ENCODE measurements at places on chromosomes 2 and 18.

DNA sequence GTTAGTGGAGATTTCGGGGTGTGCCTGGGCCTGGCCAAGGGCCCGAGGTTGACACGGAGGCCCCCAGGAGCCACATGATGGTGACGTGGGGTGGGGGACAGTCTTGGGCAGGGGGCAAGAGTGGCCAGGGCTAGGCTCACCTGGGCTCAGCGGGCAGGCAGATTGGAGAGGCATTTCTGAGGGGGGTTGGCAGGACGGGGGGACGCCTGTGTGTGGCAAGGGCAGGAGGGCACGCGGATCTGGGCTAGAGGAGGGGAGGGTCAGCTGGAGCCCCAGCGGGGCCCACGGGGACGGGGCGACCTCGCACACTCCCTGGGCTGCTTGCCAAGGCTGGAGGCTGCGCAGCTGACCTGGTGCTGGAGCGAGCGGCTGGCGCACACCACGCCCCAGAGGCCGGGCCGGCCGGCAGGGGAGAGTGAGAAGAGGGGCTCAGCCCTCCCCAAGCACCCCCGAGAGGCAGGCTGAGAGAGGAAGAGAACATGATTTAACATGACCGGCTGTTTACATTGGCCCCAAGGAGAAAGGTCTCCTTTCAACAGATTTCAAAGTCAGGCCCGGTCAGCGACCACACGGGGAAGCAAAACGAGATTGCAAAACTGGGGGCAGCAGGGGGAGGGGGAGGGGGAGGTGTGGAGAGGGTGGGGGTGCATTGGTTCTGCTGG lies 38.0 kb upstream of the SNED1 start:
- DNase-seq, result no peak

- no peak for DNase-seq
Observed at GRCh38 chr18:78862395-78862794, 117.2 kb upstream of the SALL3 start.

DNA sequence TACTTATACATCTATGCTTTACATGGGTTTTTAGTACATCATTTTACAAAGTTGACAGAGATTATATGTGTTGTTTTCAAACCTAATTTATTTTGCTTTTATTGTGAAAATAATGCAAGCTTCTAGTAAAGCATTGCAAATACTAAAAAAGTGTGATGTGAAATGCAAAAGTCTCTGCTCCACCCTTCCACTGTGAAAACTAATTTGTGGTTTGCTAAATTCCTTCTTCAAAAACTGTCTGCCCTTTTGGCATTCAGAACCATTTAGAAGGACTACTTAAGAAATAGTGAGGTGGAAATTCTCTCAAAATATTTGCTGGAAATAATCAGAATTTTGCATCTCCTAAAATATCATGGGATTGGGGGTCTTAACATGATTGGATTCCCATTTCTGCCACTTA lies 78.4 kb downstream of the CSRNP3 start:
- no peak for DNase-seq

DNA sequence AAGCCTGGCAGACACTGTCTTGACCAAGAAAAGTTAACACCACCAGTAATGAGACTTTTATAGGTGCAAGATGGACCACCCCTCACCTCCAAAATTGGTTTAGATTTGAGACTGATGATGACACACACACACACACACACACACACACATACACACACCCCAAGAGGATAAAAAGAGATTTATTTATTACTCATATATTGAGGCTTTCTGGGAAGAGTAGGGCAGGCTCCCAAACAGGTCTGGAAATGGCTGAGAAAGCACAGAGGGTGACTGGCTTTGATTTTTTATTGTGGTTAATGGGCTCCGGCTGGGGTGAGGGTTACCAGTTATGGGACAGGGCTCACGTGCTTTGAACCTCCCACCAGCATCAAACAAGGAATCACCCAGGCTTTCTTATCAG lies 54.2 kb upstream of the ADAM23 start:
- DNase-seq, result no peak

GRCh38 chr2:185895828-185896693 lies 157.5 kb downstream of the FSIP2 start:
- DNase-seq, result no peak

GRCh38 chr2:184444217-184444616 lies 154.1 kb upstream of the ZNF804A start:
- DNase-seq, result no peak

GRCh38 chr18:68735483-68736343 lies 20.8 kb upstream of the TMX3 start:
- no peak for DNase-seq

DNA sequence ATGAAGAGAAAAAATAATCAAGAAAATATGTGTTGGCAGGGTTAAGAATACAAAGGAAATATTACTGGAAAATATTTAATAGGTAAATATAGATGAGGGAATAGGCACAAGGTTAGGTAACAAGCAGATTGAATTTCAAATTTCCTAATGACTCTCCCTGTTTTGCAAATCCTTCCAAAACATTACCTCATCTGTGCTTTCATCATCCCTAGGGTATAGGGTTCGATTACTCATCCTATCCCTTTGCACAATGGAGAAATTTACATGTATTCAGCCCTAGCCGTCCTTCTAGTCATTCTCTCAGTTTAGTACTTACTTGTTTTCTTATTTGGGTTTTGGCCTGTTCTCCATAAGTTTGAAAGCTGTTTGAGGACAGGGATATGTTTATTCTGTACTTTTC lies 864.6 kb upstream of the FSHR start:
- no peak for DNase-seq

DNA sequence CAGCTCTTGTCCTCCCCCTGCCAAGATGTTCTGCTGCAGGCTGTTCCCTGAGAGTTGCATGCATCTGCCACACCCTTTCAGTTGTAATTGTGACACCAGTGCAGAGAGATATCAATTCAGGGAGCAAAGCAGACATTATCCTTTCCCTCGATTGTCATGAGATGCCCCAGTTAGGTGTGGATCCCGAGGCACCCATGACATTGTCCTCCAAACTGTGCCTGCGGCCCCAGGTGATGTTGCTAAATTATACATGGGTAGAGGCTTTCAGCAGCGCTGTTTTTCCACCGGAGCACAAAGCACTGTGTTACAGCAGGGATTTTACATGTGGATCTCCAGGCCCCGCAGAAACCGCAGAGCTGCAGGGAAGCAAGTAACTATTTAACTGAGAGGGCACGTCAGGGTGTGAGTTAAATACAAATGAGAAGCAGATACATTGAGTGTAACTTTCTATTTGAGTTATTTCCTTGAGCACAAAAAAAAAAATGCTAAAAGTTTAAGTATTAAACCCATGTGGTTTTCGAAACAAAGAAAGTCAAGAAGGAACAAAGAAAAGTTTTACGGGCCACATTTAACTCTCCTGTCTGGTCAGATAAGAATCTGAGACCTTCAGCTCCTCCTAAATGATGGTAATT lies 90.3 kb upstream of the BCL2L11 start:
- DNase-seq, result no peak

GRCh38 chr2:51505533-51505932 lies 473.6 kb upstream of the NRXN1 start:
- no peak for DNase-seq

DNA sequence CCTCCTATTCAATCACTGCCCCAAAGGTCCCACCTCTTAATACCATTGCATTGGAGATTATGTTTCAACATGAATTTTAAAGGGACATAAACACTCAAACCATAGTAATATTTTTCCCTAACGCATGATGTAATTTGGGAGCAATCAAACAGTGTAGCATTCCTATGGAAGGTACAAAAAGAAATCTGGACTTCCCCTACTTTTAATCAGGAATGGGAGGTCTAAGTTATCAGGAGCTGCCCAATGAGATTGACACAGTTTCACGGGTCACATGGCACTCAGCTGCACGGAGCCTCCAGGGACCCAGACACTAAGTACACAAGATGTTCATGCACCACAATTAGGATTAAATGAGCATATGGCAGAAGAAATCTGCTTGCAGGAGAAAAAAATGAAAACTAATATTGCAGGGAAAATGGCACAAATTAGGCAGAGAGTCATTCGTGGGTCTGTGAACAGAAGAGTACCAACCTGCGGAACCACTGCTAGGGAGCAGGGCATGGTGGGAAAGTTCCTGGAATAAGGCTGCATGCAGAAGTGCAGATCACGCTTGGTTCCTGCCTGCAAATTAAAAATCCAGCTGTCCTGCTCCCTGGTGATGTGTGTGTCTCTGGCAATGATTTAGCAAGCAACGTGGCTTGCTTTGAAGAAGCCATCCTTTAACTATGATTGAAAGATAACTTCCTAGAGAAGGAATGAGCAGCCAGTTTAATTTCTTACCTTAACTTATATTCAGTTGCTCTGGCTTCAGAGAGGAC lies 326.6 kb upstream of the ID2 start:
- DNase-seq, result no peak

- DNase-seq, result no peak
Observed at GRCh38 chr18:79608535-79608934, 71.1 kb upstream of the CTDP1 start.

- DNase-seq, result no peak
Observed at GRCh38 chr2:191846515-191847476, at the start of gene CAVIN2. Gene CAVIN2 (minus strand): TSS chr2:191847088. CDS start chr2:191846925, 163 bp downstream.

- DNase-seq, result no peak
Observed at GRCh38 chr2:66443979-66444861, 9.3 kb downstream of the MEIS1 start.

- DNase-seq, result no peak
Observed at GRCh38 chr2:216210701-216211540, 101.8 kb downstream of the XRCC5 start.

DNA sequence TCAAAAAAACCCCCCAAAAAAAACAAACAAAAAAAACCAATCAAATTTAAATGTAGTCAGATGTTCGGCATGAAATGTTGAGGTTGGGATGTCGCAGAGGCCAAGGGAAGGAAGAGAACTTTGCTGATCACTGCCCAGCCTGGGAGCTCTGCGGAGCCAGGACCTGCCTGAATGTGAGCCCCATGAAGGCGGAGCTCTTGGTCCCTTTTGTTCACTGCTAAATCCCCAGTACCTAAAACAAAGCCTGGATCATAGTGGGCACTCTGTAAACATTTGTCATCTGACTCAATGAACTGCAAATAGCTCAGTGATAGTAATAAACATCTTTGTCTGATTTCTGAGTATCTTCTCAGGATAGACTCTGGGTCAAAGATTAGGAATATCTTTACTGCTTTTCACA lies 64.0 kb downstream of the NGEF start:
- no peak for DNase-seq

DNA sequence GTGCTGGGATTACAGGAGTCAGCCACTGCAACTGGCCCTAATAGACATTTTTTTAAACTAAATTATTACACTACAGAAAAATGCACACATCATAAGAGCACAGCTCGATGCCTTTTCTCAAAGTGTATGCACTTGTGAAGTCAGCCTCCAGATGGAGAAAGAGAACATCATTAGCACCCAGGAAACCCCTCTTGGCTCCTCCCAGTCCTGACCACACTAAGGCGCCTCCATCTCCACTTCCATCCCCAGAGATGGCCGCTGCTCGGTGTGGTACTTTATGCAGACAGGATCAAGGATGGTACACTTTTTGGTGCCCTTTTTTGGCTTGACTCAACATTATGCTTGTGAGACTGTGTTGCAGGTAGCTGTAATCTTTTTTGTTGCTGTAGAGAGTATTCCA lies 34.8 kb downstream of the RRM2 start:
- no peak for DNase-seq

GRCh38 chr2:219870041-219870440 lies 242.6 kb downstream of the SLC4A3 start:
- no peak for DNase-seq

DNA sequence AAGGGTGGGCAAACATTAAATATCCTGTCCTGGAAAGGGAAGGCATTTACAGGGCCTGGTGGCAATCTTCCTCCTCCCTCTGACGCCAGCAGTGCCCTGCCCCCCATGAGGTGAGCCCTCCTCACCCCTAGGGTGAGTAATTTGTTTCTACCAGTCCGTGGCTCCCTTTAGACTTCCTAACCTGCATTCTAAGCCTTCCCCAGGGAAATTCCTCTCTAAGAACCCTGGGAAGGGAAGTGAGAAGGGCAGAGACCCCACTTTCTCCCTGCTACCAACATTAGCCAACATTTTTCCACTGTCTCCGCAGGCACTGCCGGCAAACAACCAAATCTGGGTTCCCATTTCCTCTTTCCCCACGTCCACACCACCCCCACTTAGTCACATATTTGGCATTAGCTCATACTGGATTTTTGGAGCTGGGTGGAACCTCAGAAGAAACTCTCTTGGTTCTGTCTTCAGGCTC lies 69.3 kb downstream of the NRP2 start:
- no peak for DNase-seq

GRCh38 chr2:215034154-215034553 lies 104.3 kb downstream of the ABCA12 start:
- no peak for DNase-seq

GRCh38 chr2:187658952-187659525 lies 104.8 kb upstream of the TFPI start:
- no peak for DNase-seq

DNA sequence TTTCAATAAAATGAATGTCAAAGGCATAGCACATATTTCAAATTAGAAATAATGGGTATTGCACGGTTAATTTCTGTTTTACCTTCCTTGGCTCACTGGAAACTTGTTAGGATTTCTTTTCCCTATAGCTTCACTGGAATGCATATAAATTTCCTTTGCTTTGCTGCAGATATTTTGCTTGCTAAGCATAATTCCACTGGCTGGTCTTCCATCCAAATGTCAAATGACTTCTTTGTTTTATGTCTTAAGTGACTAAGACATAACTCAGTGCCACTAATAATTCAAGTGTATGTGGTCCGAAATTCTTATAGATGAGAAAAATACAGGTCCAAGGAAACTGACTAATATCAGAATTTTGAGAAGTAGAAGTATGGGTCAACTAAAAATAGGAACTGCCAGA lies 182.8 kb upstream of the PGAP1 start:
- no peak for DNase-seq

GRCh38 chr2:187504312-187504921 lies 49.8 kb downstream of the TFPI start:
- no peak for DNase-seq

DNA sequence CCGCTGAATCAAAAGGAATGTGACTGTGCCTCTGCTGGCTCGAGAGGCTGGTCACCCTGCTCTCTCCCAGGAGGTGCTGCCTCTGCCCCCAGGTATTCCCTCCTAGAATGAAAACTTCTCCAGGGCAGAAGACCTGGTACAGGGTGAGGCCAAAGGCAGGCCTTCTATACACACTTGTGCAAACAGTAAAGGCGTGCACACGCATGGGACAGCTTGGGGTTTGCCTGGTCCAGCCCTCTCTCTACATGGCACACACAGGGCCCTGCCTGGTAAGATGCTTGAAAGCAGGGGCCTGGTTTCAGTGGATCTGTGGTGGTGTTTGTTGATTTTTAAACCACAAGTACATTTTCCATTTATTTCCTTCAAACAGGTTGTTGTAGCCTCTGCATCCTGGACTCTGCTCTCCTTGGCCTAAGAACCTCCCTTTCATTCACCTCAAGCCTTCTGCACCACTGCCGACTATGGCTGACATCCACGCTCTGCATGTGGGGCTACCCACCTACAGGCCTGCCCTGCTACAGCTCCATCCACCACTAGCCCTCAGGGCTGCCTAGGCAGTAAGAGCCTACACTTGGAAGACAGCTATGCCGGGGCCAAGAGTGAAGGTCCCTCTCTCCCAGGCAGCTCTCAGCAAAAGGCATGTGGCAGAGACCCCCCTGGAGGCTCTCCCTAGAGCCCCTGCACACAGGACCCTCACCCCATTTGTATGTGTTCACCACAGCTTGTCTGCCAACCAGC lies 190.7 kb downstream of the ZBTB7C start:
- no peak for DNase-seq

- no peak for DNase-seq
Observed at GRCh38 chr2:207163053-207163755, 2.5 kb downstream of the KLF7 start.
